ENCODE measurements at places on chromosomes 3 and 15. TPM values are rescaled to one million over a fixed set of nuclear protein-coding genes. Genes with fewer than 3 reads are reported as not detected.

HEG1 gene
- total RNA-seq, result 32.7 TPM

PXYLP1 gene
- 42.7 TPM for total RNA-seq

RBP2 gene
- not detected for total RNA-seq

APH1B gene
- total RNA-seq, result 27.8 TPM

MYLK gene
- 4.3 TPM for total RNA-seq

ANKDD1A gene
- 6.8 TPM for total RNA-seq

DNA sequence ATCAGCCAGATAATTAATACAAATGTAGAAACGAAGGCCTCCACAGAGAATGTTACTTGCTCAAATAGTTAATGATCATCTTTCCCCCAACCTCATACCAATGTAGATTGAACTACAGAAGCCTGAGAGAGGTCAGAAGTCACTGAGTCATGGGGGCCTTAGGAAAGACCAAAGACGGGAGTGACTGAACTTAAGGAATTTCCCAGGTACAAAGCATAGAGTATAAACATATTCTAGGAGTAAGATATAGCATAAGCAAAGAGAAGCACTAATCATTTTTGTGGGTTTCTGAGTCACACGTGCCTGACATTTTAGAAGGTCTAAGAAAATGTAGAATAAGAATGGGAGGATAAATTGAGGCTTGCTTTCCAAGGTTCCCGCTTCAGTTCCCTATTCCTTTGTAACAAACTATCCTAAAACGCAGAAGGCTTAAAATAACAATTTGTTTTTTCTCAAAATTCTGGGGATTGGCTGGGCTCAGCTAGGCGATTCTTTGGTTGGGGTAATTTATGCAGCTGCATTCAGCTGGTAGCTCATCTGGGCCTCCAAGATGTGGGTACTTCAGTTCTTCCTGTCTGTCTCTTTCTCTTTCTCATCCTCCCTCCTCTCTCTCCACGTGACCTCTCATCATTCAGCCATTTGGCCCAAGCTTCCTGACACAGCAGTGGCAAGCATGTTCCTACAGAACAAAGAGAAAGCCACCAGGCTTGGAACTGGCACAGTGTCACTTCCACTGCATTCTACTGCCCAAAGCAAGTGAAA, 422.6 kb downstream of the FOXP1 start:
- H3K4me1 ChIP-seq, result no peaks in the 10 kb centered on the region
- no peak for DNase-seq
- no peak overlapping the region for H3K27ac ChIP-seq
- no peaks in the 10 kb centered on the region for H3K27me3 ChIP-seq

GRCh38 chr3:67335813-67336212, 318.6 kb downstream of the SUCLG2 start:
- no peak overlapping the region for H3K27ac ChIP-seq
- no peaks in the 10 kb centered on the region for H3K27me3 ChIP-seq
- no peaks in the 10 kb centered on the region for H3K4me1 ChIP-seq

DNA sequence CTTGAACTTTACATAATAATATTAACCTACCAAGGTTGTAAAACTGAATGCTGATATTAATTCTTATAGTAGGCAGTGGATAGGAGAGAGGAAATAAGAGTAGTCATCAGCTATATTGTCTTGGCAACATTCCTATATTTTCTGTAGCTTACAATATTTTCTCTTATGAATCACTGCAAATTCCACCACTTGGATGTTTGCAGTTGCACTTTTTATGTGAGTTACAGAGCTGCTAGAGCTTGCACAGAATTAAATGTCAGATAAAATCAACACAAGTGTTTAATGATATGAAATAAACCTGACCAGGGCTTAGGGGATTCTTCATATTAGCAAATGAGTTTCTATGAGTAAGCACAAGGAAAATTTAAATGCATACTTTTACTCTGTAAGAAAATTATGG, 1710.1 kb downstream of the SI start:
- H3K36me3 ChIP-seq, result no peaks in the 10 kb centered on the region
- no peaks in the 10 kb centered on the region for H3K27me3 ChIP-seq
- H3K27ac ChIP-seq, result no peak overlapping the region
- H3K4me3 ChIP-seq, result no peak overlapping the region
- no peak for DNase-seq

DNA sequence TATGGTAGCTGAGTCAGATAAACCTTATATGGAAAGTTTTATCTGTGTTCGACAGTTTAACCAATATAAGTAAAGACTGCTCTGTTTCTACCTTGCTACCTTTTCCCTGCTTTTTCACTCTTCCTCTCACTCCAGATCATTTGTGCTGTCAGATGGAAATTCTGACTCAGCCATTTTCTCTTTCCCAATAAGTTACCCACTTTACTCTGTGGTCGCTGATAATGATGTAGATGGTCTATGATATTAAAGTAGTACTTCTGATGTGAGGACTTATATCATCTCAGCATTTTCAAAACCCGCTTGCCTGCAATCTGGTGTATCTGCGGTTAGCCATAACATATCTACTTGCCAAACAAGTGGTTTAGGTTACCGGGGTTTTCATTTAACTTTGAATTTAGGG, 15.0 kb upstream of the UTS2B start:
- H3K27ac ChIP-seq, result no peak overlapping the region
- H3K4me1 ChIP-seq, result peaks cover 38% of the 10 kb centered on the region
- H3K4me3 ChIP-seq, result no peak overlapping the region
- H3K27me3 ChIP-seq, result no peaks in the 10 kb centered on the region

GRCh38 chr3:18670759-18671158, 245.6 kb upstream of the SATB1 start:
- no peak for DNase-seq
- H3K27me3 ChIP-seq, result no peaks in the 10 kb centered on the region
- no peak overlapping the region for H3K27ac ChIP-seq
- H3K4me1 ChIP-seq, result no peaks in the 10 kb centered on the region

- H3K36me3 ChIP-seq, result no peaks in the 10 kb centered on the region
- no peak for DNase-seq
- no peaks in the 10 kb centered on the region for H3K27me3 ChIP-seq
These were observed 266.2 kb downstream of the ZNF385D start for GRCh38 chr3:21484828-21485144.

- no peak for DNase-seq
- peaks cover 12% of the 10 kb centered on the region for H3K36me3 ChIP-seq
- no peaks in the 10 kb centered on the region for H3K27me3 ChIP-seq
- no peak overlapping the region for H3K27ac ChIP-seq
- H3K4me1 ChIP-seq, result no peaks in the 10 kb centered on the region
These were observed 99.6 kb downstream of the SLC25A26 start for GRCh38 chr3:66320390-66320789.

DNA sequence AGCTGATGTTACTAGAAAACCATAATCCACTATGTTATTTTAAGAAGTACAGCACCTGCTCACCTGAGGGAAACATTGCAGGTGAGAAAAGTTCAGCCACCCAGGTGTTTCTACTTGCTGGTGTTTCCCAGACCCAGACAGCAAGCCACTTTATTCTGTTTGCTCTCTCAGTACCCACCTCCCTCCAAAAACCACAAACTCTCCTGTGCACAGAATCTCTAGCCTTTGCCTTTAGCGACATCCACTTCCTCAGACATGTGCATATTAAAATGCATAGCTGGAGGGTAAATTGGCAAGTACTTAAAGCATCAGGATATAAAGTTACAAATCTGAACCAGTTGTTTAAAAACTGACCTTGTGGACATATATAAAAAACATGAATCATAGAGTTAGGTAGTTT, 36.7 kb downstream of the VGLL3 start:
- no peaks in the 10 kb centered on the region for H3K36me3 ChIP-seq
- H3K4me3 ChIP-seq, result no peak overlapping the region
- H3K4me1 ChIP-seq, result peaks cover 10% of the 10 kb centered on the region
- DNase-seq, result no peak

- peaks cover 15% of the 10 kb centered on the region for H3K4me1 ChIP-seq
- no peak for DNase-seq
- H3K27ac ChIP-seq, result no peak overlapping the region
- H3K36me3 ChIP-seq, result peaks cover 34% of the 10 kb centered on the region
- peaks cover 15% of the 10 kb centered on the region for H3K27me3 ChIP-seq
- no peak overlapping the region for H3K4me3 ChIP-seq
These were observed 98.4 kb upstream of the RAD18 start for GRCh38 chr3:9061634-9062033.

- no peak overlapping the region for H3K27ac ChIP-seq
- no peak overlapping the region for H3K4me3 ChIP-seq
- H3K4me1 ChIP-seq, result no peaks in the 10 kb centered on the region
- H3K27me3 ChIP-seq, result peaks cover 2% of the 10 kb centered on the region
- DNase-seq, result no peak
- no peaks in the 10 kb centered on the region for H3K36me3 ChIP-seq
These were observed 11.5 kb upstream of the NEK10 start for GRCh38 chr3:27380433-27381357.

DNA sequence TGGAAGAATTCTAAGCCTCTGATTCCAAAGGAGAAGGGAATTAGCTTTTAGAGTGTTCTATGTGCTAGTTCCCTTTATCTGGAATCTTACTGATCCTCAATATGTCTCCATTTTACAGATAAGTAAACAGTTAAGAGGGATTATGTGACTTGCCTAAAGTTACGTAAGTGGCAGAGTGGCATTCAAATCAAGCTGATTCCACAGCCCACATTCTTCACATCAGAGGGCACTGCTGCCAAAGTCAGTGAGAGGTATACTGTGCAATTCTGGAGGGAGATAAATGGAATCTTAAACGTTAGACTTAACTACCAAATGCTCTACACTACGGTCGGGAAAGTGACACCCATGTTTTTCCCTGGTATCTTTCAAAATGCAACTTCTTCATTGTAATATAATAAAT, 11.0 kb upstream of the MELTF start:
- DNase-seq, result no peak
- peaks cover 2% of the 10 kb centered on the region for H3K27me3 ChIP-seq
- no peak overlapping the region for H3K4me3 ChIP-seq
- H3K27ac ChIP-seq, result no peak overlapping the region
- peaks cover 2% of the 10 kb centered on the region for H3K4me1 ChIP-seq

- H3K27me3 ChIP-seq, result peaks cover 4% of the 10 kb centered on the region
- H3K4me3 ChIP-seq, result no peak overlapping the region
- H3K27ac ChIP-seq, result no peak overlapping the region
- no peak for DNase-seq
These were observed 84.8 kb downstream of the PPCDC start for GRCh38 chr15:75107908-75108838.
